NB4 (cell line): ENCODE measurements at places on chromosomes 13 and 19.

DNA sequence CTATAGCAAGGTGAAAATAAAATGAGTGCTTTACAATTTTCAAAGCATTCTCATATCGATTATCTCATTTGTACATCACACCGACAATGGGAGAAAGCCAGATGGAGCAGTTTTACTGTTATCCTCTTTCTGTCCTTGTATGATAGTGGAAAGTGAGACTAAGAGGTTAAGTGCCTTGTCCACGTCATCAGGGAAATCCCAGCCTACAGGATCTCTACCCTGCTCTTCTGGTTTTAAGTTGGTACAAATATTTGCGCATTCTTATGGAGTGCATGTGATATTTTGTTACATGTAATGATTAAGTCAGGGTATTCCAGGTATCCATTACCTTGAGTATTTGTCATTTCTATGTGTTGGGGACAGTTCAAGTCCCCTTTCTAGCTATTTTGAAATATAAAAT, 12.4 kb upstream of the ENOX1 start:
- DNase-seq, result no peak

GRCh38 chr19:13066933-13067807, 35.5 kb downstream of the LYL1 start:
- DNase-seq, result no peak

DNA sequence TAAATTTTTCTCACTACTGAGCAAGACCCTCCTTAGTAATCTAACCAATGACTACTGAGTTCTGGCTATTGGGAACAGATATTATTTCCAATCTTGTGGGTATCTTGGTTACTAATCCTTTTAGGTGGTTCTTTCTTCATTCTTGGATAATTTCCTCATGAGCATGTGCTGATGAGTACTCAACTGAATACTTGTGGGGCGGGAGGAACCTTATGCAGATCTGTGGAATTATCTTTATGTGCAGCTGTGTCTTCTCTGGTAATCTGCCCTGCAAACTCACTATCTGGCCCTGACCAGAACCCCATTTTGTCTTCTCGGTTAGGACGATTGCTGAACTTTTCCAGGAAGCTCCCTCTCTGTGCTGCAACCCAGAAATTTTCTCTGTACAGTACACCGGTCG, 89.7 kb upstream of the TRPC4 start:
- no peak for DNase-seq

- peak; percentile 37 for DNase-seq
These were observed 13.2 kb downstream of the CBY2 start for GRCh38 chr13:45715351-45715750.

DNA sequence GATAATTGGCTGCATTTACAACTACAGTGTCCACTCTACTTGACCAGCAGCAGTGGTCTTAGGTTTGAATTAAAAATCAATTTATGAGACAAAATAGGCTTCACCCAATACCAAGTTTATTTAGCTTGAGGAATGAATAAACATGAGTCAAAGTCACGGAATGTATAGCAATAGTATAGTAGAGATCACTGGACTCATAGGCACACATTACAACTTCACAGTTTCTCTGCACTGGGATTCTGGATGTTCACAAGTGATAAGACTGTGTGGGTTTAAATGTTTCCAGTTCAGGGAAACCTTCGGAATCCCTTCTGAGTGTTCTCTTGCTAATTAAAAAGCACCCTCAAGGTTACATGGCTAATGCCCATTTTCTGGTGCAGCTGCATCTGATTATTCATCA, 1064.9 kb downstream of the SLITRK5 start:
- no peak for DNase-seq

GRCh38 chr13:33307843-33308242, 22.3 kb upstream of the STARD13 start:
- DNase-seq, result no peak

GRCh38 chr13:110665491-110666254, 40.2 kb downstream of the CARS2 start:
- DNase-seq, result no peak

DNA sequence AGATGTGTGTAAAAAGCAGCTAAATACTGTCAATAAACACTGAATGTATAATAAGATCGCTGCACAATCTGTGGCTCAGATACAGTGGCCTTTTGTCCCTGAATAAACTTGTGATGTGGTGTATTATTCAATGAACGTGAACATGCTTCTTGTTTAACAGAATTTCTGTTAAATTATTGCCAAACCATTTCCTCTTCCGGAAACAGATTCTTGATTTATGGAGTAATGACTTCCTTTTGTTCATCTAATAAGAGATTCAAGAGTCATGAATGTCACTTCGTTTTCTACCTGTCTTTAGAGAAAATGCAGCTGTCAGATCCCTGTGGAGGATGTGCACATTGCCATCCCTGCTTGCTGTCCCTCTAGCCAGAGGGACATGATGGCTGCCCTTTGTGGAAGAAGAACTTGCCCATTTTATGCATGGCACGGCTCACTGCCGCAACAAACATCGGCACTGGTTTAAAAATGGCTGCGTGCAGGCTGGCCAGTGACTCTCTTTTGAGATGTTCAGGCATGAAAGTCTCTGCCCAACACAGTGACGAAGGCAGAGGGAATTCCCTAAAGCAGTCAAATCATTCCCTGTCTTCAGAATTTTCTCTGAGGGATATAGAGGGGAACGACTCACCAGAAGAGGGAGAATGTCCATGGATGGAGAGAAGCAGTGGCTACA, 3.1 kb upstream of the TNFSF13B start:
- DNase-seq, result peak; percentile 67

GRCh38 chr13:20354722-20355121, 122.6 kb upstream of the GJB6 start:
- no peak for DNase-seq

GRCh38 chr13:35947315-35947714, 183.9 kb downstream of the DCLK1 start:
- DNase-seq, result no peak

GRCh38 chr19:1279782-1280341, 4.5 kb downstream of the FAM174C start:
- DNase-seq, result peak; percentile 77

- DNase-seq, result no peak
These were observed 1187.7 kb upstream of the PCDH9 start for GRCh38 chr13:68417801-68418200.

DNA sequence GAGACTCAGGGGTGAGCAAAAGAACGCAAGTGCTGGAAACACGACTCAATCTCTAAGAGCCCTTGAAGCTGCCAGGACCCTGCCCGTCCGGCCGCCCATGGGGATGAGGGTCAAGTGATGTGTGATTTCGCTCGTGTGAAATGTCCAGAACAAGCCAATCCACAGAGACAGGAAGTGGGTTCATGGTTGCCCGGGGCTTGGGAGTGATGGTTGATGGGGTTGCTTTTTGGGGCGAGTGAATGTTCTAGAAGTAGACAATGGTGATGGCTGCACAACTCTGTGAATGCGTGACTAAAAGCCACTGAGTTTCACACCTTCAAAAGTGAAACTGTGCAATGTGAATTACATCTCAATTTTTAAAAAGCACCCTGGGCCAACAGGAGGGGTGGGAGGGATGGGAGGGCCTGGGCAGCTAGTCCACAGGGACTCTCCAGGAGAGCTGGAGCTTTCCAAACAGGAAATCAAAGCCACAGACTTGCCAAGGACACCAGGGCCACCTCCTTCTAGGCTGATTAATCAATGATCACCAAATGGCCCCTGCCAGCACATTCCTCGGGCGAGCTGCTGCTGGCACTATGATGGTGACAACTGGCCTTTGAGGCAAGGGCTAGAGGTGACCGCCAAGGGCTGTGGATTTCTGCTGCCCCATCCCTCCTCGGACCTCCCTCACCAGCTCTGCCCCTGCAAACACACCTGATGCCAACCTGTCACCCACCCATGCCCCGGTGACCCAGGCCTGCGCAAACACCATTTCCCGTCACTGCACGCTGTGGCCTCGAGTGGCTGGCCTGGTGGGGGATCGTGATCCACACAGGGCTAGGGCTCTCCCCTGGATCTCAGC, 14.0 kb downstream of the DPP9 start:
- no peak for DNase-seq

GRCh38 chr19:4534836-4535658, at the start of gene PLIN5:
PLIN5 (minus strand) TSS chr19:4535224; CDS start chr19:4534074, 1,150 bp downstream.
- no peak for DNase-seq

DNA sequence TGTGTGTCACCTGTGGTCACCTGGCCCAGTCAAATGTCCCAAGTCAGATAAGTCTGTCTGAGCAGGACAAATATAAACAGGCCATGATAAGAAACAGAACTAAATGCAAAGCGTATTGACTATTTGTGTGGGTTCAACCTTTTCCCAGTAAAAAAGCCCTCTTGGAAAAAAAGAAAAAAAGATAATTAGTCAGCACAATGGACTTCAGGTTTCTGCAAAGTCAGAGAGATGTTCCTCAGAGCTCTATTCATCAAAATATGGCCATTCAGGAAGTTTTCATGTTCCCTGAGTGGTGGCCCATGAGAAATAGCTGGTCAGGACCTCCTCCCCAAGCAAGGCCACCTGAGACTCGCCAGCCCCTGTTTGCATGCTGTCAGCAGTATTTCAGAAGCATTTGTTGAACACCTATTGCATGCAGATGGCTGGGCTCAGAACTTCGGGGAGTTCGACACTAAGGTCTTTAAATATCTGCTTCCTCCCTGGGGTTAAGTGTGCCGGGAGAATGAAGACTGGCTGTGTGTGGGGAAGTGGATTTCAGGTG, 2.7 kb downstream of the FFAR3 start:
- DNase-seq, result no peak

DNA sequence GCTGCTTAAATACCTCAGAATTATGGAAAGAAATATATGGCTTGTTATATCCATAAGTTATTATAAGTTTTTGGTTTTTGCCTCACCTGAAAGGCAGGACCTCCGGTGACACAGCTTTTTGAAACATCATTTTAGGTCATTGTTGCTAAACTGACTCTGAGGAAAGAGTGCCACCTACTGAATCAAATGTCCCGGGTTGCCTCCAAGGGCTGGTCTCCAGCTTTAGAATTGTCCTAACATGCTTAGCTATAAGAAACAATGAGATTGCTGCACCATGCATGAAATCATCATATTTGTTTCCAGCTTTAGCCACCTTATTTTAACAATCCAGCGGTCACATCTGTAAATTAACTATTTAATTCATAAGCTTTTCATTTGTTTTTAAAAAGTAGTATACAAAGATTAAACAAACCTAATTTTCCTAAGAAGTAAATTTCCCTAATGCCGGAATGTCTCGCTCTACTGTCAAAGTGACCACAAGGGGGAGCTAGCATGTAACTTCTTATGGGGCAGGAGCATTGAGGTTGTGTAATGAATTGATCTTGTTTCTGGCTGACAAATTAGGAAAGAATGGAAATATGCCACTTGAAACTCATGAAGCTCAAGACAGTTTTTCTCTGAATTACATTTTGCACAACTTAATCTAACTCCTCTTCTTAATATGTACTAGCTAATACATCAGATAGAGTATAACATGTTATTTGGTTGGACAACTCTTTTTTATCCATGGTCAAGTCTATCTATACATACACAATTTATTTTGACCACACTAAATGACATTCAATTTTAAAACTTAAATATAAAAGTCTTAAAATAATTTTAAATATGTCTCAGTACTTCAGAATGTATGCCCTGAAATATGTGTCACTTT, 6.7 kb upstream of the PCDH17 start:
- DNase-seq, result peak; percentile 69

- DNase-seq, result no peak
These were observed 315.8 kb upstream of the KLF12 start for GRCh38 chr13:74449811-74450524.

GRCh38 chr13:74883834-74884233, 598.1 kb downstream of the TBC1D4 start:
- DNase-seq, result peak; percentile 3

DNA sequence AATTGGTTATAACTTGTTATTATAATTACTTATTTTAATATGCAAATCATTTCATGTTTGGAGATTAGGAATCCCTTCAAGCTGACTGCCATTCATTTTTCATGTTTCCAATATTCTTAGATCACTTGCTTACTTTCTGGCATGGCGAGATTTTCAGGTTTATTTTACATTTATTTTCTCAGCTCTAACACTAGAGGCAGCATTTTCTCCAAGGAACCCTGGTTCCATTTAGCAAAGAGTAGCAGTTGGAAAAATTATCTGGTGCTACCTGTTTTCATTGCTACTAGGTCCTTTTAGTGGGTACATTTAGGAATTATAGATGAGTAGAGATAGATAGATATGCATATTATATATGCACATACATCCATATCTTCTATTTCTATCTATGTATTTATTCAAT, 90.9 kb upstream of the TRPC4 start:
- no peak for DNase-seq
